Skin of body (tissue), 3 donors: ENCODE measurements at places on chromosomes 5 and 9. TPM values are rescaled to one million over a fixed set of nuclear protein-coding genes. Genes with fewer than 3 reads are reported as not detected.

Gene KIF20A
- total RNA-seq: 16.3 TPM

Gene ENG
- total RNA-seq: 9.1 TPM

Gene GAS1
- total RNA-seq: 97.8 TPM

Gene CDH10
- total RNA-seq: 0.79 TPM

Gene ENC1
- total RNA-seq: 46.4 TPM

Gene ISL1
- 0.30 TPM for total RNA-seq

Gene PAPPA
- 4.4 TPM for total RNA-seq

Gene SV2C
- 0.10 TPM for total RNA-seq

Gene ECSCR
- total RNA-seq: 11.9 TPM

Gene DAB2IP
- total RNA-seq: 12.8 TPM

Gene CYLC2
- total RNA-seq: not detected

Gene KCTD16
- total RNA-seq: 0.20 TPM

Gene TLX3
- total RNA-seq: not detected

Gene PCDHGA9
- 4.2 TPM for total RNA-seq

Gene AGXT2
- total RNA-seq: not detected

Gene PCDHB13
- 2.9 TPM for total RNA-seq

Gene SHROOM1
- total RNA-seq: 1.2 TPM

Gene GPR151
- total RNA-seq: not detected

Gene SPINK1
- total RNA-seq: not detected

Gene CD74
- total RNA-seq: 194 TPM

Gene IL7R
- total RNA-seq: 2.0 TPM

Gene SLC1A1
- total RNA-seq: 1.3 TPM

Gene GFPT2
- 7.5 TPM for total RNA-seq

Gene IL5
- not detected for total RNA-seq

Gene COL15A1
- total RNA-seq: 122 TPM

Gene MTAP
- total RNA-seq: 24.5 TPM

Gene GPR150
- not detected for total RNA-seq

Gene ACOT12
- 0.10 TPM for total RNA-seq

Gene PCDHA10
- total RNA-seq: 0.20 TPM

Gene UNC13B
- 13.9 TPM for total RNA-seq

Gene ARHGEF39
- total RNA-seq: 2.4 TPM

Gene PRR7
- 1.1 TPM for total RNA-seq

Gene SPINK6
- not detected for total RNA-seq

Gene RHOBTB3
- total RNA-seq: 134 TPM

Gene PCDHGA4
- 2.9 TPM for total RNA-seq

Gene TAS2R1
- total RNA-seq: not detected

Gene LSM11
- 4.5 TPM for total RNA-seq

Gene SARDH
- 2.6 TPM for total RNA-seq

Gene MCTP1
- total RNA-seq: 30.8 TPM

Gene FRMD3
- 10.1 TPM for total RNA-seq

Gene TJP2
- 78.6 TPM for total RNA-seq
